ENCODE measurements at places on chromosomes 6 and 20. TPM values are rescaled to one million over a fixed set of nuclear protein-coding genes. Genes with fewer than 3 reads are reported as not detected.

GRCh38 chr6:129748212-129748900 is 38.4 kb upstream of the ARHGAP18 start:
- DNase-seq, result no peak

GRCh38 chr6:145714731-145715130 is 20.6 kb downstream of the EPM2A start:
- DNase-seq, result no peak

- DNase-seq, result no peak
Measured at GRCh38 chr20:3927486-3928291, 38.5 kb downstream of the PANK2 start.

GRCh38 chr6:40054186-40054585 is 119.9 kb upstream of the MOCS1 start:
- no peak for DNase-seq

- no peak for DNase-seq
Measured at GRCh38 chr6:144931172-144932035, 646.3 kb downstream of the UTRN start.

GRCh38 chr6:89675949-89676748 is 37.6 kb upstream of the LYRM2 start:
- no peak for DNase-seq

Gene EMILIN3
- total RNA-seq, result 5.6 TPM

- no peak for DNase-seq
Measured at GRCh38 chr6:134171517-134171916, 119.1 kb upstream of the SLC2A12 start.

GRCh38 chr6:108798670-108799353 is 49.4 kb upstream of the ARMC2 start:
- DNase-seq, result no peak

DNA sequence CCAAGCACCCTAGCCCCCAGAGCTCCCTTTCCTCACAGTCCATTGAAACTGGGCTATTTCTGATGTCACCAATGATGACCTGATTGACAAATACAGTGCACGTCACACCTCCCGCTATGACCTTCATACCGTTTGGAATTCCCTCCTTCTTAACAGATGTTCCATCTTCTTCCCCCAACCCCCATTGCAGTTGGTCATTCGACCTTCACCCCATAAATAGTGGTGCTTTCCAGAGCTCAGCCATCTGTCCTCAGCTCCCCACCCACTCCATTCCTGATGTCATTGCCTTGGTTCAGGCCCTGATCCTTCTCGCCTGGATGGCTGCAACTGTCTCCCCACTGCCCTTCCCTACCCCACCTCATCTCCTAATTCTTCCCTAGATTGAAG is 198.5 kb downstream of the SOD2 start:
- no peak for DNase-seq

Gene SUMO4
- 3.9 TPM for total RNA-seq

- no peak for DNase-seq
Measured at GRCh38 chr20:37680420-37680819, 13.4 kb upstream of the CTNNBL1 start.

GRCh38 chr6:7574500-7574899 is 15.5 kb upstream of the SNRNP48 start:
- DNase-seq, result no peak

DNA sequence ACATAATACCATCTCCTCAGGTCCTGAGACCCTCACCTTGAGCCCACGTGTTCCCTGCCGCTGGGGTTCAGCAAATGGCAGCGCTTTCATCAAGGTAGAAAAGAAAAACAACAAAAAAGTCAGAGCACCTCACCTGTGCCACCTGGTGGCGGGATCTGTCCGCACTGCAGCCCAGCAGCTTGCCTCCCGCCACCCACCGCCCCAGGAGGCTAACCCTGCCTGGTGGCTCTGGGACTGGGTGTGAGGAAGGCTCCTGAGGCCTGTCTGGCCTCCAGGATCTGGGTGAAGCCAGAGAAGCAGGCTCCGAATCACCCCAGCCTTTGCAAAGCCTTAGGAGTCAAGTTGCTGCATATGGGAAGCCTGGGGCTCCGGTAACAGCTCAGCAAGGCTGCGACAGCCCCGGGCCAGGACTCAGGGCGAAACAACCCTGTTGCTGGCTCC is 270.8 kb downstream of the BMP7 start:
- no peak for DNase-seq

DNA sequence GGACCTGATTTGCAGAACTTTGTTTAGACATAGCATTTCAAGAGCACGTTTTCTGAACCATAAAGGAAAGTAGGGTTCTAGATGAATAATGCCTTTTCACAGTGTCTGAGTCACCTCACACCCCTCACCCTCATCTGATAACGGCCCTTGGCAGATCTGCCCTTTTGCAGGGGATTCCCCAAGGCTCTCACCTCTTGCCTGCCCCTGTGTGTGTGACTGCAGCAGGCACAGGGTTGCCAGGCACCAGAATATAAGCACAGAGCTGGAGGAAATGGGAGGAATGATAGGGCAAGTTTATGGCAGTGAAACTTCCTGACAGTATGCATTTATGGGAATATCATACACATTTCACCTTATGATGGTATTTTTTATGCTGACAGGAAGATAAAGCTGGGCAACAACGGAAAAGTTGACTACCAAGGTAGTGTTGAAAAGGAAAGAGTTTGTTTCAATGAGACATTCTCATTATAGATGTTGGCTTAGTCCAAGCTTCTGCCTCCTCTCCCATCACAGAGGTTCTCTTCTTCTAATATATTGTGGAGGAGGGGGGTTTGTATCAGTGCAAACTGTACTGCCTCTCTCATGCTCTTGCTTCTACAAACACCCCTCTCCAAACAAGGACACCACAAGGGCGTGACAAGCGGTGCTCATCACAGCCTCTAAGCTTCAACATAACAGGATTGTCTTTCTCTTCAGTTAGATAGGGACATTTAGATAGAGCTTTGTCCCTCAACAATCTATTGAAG is 101.5 kb upstream of the BACH2 start:
- DNase-seq, result no peak

GRCh38 chr20:32343439-32343838 is 14.7 kb upstream of the ASXL1 start:
- no peak for DNase-seq

DNA sequence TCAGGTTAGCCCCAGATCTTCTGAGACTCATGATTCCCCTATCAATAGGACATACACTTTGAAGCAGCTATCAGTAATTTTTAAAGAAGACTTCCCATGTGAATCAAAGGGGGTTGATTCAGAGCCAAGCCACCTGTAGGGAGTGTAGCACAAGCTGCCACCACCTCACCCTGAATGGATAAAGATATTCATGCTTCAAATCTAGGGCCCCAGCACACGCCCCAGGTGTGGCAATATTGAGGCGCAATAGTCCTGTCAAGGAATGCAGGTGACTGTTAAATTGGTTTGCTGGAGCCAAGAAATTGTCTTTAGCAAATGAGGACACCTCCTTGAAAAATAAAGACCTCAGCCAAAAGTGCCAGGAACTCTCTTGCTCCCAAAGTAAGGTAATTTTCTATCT is 404.4 kb downstream of the MAFB start:
- no peak for DNase-seq

- DNase-seq, result no peak
Measured at GRCh38 chr6:119348748-119349360, 707 bp downstream of the MAN1A1 start.

DNA sequence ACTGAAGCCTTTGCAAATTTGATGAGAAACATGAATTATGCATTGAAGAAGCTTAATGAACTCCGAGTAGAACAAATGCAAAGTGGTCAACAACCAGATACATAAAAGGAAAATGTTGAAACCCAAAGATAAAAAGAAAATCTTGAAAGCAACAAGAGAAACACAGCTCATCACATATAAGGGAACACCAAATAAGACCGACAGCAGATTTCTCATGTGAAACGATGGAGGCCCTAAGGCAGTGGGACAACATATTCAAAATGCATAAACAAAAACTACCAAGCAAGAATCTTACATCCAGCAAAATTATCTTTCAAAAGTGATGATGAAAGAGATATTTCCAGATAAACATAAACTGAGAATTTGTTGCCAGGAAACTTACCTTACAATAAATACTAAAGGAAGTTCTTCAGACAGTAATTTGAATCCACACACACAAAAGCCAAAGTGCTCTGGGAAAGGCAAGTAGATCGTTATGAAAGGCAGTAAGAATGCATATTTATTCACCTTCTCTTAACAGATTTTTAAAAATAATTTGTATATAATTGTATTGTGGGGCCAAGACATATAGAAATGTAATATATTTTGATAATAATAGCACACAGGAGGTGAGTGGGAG is 22.5 kb downstream of the SLC52A3 start:
- no peak for DNase-seq

Gene PRSS16
- total RNA-seq, result 1.2 TPM
